Left cardiac atrium (tissue), 4 donors: ENCODE measurements at places on chromosomes 16 and 17. TPM values are rescaled to one million over a fixed set of nuclear protein-coding genes. Genes with fewer than 3 reads are reported as not detected.

DNA sequence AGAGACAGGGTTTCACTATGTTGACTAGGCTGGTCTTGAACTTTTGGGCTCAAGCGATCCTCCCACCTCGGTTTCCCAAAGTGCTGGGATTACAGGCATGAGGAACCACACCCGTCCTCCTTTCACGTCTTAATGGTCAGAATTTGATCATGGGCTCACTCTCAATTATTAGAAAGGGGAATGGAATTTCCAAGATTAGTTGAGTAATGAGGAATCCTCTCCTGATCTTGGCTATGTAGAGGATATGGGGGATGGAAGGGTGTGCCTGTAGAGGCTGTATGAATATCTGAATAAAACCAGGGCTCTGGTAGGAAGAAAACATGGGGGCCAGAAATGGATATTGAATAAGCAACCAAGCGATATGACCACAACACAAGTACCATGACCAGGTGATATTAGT, 25.9 kb upstream of the SMURF2 start:
- DNase-seq = no peak

- DNase-seq = no peak
These were observed 90.9 kb downstream of the SPAG9 start for GRCh38 chr17:51029568-51030463.

DNA sequence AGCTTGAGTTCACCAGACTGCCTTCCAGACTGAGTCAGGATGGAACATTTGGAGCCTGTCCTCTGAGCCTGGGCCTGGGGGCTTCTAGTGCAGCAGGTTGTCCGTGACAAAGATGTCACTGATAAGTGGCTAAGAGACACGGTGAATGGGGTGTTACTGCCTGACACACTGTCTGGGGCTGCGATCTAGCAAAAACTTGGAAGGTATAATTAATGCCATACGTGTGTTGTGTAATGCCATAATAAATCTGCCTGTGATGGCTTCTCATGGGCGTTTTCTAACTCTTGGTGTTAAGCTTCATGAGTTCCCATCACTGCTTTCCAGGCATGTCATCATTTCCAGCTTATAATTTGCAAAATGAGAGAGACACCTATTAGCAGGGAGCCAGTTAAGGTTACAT, 215.4 kb downstream of the UTP18 start:
- no peak for DNase-seq

DNA sequence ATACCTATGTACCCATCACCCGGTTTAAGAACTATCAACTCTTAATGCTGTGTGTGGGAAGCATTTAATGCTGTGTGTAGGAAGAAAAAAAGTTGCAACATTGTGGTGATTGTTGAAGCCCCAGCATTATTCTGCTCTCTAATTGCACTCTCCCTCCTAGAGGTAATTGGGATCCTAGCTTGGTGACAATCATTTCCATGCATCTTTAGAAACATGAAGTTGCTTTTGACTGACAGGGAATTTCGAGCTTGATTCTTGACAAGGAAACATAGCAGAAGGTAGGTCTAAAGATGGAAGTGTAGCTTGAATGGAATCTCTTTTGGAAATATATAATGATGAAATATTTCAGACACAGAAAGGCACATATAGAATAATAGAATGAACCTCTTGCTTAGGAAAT, 27.3 kb downstream of the HEXIM2 start:
- DNase-seq = no peak

GRCh38 chr16:84220851-84221250, 19.0 kb downstream of the KCNG4 start:
- DNase-seq = no peak

- DNase-seq = no peak
These were observed 37.9 kb downstream of the SIAH1 start for GRCh38 chr16:48347191-48347865.

- no peak for DNase-seq
These were observed 16.4 kb downstream of the CDR2 start for GRCh38 chr16:22358000-22358399.

GRCh38 chr17:80559825-80560251, 15.2 kb downstream of the RPTOR start:
- DNase-seq = no peak

GRCh38 chr16:54171626-54172537, 114.7 kb downstream of the IRX3 start:
- DNase-seq = no peak

DNA sequence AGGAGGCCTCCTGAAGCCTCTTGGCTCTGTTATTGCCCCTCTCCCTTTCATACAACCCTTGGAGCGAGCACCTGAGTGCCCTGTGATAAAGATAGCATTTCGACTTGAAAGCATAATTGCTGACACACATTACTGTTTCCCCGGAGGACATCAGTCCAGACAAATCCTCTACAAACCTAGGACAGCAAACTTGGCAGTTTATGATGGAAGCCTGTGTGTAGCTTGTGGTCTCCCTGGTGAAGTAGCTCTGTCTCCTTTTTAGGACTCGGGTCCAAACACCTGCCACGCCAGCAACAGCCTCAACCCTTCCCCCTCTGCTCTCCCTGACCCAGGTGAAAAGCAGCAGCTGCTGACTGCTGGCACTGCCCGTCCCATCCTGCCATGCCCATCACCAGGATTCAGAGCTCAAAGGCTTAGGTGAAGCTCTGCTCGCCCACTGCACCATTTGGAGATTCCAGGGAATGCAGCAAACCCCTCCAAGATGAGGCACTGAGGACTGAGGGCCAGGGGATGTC, 55.9 kb downstream of the IRX6 start:
- no peak for DNase-seq

DNA sequence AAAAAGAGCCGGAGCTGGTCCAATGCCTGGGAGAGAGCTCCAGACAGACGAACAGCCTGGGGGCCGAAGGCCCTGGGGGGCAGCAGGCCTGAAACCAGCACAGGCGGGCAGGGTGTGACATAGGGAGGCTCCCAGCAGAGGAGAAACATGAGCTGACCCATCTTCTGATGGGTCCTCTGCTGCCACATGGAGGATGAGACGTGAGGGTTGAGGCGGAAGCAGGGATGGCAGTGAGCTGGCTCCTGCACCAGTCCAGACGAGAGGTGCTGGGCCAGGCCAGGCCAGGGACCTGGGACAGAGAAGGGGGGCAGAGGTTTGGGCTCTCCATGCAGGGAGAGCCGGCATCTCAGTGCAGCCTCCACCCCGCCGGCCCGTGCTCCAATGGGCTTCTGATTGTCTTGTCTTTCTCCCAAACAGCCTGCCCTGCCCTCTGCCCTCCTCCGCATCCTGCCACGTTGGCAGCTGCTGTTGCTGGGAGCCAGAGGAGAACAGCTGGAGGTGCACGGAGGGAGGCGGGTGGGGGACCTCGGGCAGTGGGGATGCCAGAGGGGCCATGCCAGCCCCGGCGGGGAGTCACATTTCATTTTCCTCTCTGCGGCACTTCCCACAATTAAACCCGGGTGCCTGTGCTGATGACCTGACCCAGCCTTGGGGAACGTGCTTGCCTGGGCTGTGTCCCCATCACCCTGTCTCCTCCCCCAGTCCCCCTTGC, 139.1 kb upstream of the GSE1 start:
- no peak for DNase-seq

DNA sequence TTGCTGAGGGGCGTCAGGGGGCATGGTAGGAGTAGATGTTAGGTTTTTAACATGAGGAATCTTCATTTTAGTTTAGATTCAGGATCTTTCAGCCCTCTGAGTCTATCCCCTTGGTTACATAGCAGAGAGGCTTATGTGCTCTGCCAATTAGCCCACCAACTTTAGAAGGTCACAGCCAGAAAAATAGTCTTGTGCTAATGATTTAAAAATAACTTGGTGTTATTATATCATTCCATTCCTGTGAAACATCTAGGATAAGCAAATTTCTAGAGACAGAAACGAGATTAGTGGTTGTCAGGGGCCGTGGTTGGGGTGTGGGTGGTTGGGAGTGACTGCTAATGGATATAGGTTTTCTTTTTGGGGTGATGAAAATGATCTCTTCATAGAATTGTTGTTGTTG, 183.7 kb downstream of the SNX29 start:
- DNase-seq = no peak

ENPP7 gene
- not detected for total RNA-seq

DHRS7C gene
- 159 TPM for total RNA-seq

TSPOAP1 gene
- total RNA-seq = 8.8 TPM

SLC16A13 gene
- total RNA-seq = 1.8 TPM

NTN3 gene
- 0.39 TPM for total RNA-seq

G6PC1 gene
- not detected for total RNA-seq
